ENCODE measurements at places on chromosomes 5 and 9.
A peak's percentile ranks its signal among the peaks of the same experiment; 100 is the strongest.

- DNase-seq = peak; percentile 6
Observed at GRCh38 chr5:138330813-138331448, 673 bp downstream of the CDC25C start.

DNA sequence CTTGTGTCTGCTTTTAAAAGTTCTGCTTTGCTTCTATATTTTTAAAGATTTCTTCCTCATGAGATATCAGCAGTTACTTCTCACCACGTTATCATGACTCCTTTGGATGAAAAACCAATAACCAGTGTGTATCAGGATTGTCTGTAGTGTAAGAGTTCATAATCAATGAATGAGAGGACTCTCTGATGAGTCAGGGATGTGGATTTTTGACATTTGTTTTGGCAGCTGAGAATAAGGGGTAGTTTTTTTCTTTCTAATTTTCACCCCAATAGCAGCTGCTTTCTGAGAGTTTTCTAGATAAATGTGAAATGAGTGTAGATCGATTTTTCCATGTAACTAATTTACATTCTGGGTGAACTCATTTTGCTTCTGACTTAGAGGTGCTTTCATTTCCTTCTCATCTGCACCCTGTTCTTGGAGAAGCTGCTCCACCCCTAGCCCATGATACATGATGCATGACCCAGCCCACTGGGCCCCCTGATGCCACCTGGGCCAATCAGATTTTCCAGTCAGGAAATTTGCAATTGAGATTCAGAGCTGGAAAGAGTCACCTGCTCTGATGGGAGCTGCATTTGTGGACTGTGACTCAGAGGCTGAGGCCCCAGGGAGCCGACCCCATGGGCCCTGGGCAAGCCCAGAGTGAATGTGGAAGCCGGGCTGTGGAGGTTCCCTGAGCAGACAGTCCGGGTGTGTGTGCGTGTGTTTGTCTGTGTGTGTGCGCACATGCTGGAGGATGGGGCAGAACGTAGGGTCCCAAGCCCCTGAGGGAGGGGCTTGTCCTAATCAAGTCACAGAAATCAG is 159.3 kb downstream of the RGS3 start:
- peak; percentile 76 for DNase-seq

DNA sequence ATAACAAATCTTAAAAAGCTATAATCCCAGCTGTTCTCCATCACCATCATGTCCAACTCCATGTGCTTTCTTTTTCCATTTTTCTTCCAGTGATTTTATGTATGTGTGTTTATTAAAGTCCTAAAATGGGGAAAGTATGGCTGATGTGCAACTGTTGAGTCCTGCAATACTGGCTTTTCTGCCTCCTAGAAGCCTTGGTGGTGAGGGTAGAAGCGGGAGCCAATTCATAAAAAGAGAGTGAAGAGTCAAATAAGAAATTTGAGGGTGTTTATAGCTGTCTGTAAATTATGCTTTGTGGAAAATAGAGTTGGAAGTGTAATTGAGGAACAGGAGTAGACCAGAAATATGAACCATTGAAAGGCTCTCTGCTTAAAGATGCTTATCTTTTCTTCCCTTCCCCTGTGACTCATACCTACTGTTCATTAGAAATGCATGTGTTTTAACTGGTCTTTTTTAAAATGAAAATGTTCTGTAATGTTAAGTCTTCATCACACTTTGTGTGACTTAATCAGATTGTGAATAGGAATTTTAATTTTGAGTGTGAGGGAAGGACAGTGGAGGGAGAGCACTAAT is 80.1 kb downstream of the ZCCHC7 start:
- peak; percentile 47 for DNase-seq

GRCh38 chr9:119968836-119969707 is 599.8 kb upstream of the BRINP1 start:
- peak; percentile 91 for DNase-seq

GRCh38 chr9:133029994-133030316 is 842 bp upstream of the GTF3C5 start:
- no peak for DNase-seq

DNA sequence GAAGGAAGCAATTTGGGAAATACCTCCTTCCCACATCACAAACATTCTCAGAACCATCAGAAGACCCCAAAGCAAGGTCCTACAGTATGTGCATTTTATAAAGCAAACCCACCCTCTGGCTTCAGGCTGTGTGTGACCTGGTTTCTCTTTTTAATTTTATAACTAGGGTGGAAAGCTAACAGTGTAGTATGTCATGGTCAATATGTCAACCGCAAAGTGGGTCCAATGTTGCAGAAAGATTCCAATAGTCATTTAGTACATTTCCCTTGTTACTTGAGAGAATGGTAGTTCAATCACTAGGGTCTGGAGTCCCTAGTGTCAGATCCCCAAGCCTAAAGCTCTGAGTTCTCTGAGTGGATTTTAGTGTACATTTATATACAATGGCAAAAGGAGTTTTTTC is 96.2 kb downstream of the FGF1 start:
- no peak for DNase-seq

Data from AG08395 (cell line).